GM13976 (cell line): ENCODE measurements at places on chromosomes 1 and 21.

DNA sequence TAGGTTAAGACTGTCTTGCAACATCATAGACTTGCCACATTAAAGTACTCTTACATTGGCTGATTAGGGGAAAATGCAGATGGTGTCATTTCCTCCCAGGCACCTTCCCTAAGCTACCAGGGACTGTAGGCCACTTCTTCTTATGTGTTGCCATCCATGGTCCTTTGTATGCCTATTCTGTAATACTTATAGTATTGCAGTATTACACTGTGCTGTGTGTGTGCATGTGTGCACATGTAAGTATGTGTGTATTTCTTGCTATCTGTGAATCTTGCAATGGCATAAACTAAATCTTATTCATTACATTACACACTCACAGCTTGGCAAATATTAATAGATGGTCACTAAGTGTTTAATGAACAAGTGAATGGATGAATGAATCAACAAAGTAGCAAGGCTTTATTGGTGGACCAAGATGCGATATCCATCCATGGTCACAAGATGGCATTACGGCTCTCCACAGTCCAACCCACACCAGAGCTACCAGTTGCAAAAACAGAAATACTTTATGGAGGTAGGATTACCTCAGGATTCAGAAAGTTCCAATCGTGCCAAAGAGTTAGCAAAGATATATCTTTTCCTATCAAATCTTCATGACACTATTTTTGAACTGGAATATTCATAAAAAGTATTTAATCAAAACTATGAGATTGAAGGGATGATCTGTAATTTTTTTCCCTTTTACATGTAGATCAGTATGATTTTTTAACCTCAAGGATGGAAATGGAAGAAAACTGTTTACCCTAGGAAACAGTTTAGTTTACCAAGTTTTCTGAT is 160.2 kb downstream of the DENND1B start:
- DNase-seq = no peak

GRCh38 chr1:93441589-93441988 is 6.3 kb upstream of the FNBP1L start:
- DNase-seq = no peak

- no peak for DNase-seq
Measured at GRCh38 chr1:90201467-90202358, 206.8 kb downstream of the ZNF326 start.

- no peak for DNase-seq
Measured at GRCh38 chr1:166969074-166969677, 6.2 kb downstream of the ILDR2 start.

DNA sequence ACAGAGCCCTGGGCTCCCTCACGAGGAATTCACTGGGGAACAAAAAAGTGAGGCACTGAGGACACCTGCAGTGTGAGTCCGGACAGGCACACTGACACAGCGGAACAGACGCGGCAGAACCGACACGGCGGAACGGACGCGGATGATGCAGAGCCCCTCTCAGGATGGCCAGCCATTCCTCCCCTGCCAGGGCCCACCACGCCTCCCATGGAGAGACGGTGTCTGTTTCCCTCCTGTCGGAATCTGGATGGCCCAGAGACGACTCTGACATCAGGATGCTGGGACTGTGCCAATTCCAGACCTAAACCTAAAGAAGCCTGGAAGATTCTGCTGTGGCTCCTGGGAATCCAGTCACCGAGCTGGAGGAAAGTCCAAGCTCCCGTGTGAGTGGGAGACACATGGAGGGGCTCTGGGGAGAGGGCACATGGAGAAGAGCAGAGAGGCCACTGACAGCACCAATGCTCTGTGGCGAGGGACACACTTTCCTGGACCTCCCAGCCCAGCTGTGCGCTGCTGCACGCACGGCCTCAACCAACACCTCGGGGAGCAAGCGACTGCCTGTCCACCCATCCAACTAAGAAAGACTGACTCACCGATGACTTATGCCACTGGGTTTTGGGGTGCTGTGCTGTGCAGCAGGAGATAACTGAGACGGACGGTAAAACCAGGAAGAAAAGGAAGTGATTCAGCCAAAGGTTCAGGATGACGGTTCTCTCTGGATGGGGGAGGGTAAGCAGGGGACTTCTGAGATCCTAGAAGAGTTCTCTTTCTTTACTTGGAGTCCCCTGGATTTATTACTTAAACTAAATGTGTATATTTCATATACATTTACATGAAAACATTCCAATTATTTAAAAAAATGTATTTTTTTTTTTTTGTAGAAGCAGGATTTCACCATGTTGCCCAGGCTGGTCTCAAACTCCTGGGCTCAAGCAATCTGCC is 23.3 kb downstream of the ZBTB17 start:
- DNase-seq = no peak

GRCh38 chr1:180849031-180849775 is 63.5 kb upstream of the KIAA1614 start:
- DNase-seq = peak; percentile 31

- DNase-seq = peak; percentile 20
Measured at GRCh38 chr1:30409476-30410152, 313.8 kb downstream of the MATN1 start.

DNA sequence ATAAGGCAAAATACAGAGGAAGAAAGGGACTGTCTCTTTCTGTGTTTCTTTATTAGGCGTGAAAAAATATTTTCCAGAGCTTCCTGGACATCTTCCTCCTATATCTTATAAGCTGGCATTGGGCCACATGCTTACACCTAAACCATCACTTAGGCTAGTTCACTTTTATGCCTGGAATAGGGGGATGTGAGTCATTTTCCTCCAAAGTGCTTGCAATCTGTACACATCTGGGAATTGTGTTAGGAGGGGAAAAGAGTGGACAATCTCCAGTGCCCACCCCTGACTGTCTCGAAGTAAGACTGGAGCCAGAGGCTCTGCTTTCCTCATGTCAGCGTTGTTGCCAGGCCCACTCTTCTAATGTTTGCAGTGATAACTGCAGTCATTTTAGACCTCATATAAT is 29.9 kb downstream of the GIPC2 start:
- DNase-seq = no peak

DNA sequence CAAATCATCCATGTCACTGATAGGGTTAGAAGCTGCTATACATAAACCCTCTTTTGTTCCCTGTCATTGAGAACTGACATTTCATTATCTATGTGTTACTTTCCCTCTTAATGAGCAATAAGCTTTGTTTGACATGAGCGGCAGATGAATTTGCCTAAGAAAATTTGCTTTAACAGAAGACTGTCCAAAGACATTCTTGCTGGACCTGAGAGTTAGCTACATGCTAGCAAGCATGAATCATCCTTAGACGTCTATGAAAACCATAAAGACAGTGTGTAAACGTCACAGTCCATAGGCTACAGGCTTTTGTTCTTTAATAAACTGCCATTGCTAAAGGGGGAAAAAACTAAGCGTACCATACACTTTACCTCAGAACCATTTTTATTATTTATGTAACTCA is 73.1 kb downstream of the TNFSF4 start:
- DNase-seq = no peak

- no peak for DNase-seq
Measured at GRCh38 chr1:183126528-183126927, 59.5 kb upstream of the LAMC2 start.

GRCh38 chr1:214966346-214966745 is 116.2 kb upstream of the KCNK2 start:
- DNase-seq = no peak

GRCh38 chr1:95951371-95952102 is 717.5 kb downstream of the RWDD3 start:
- no peak for DNase-seq

GRCh38 chr1:59220356-59220755 is 76.5 kb upstream of the FGGY start:
- no peak for DNase-seq

GRCh38 chr1:88080875-88081274 is 603.2 kb upstream of the PKN2 start:
- DNase-seq = no peak

- no peak for DNase-seq
Measured at GRCh38 chr1:78765489-78765888, 115.9 kb downstream of the IFI44 start.

DNA sequence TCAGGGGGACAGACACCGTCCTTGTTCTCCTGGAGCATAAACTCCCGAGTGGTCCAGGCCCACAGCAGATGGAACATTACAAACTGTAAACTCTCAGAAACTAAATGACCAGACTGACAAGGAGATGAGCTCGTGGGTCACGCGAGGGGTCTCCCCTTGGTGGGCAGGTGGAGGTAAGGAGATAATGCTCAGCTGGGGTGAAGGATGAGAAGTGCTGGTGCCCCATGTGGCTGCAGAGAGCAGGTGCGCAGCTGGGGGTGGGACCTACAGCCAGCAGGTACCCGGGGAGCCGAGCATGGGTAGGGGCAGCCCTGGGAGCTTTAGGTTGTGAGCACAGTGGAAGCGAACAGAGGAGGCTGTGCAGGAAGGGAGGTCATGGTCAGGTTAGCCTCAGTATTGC is 40.1 kb downstream of the AJAP1 start:
- no peak for DNase-seq

GRCh38 chr21:46084709-46085108 is 13.2 kb upstream of the COL6A2 start:
- no peak for DNase-seq

- no peak for DNase-seq
Measured at GRCh38 chr1:91741301-91741700, 144.7 kb downstream of the TGFBR3 start.

GRCh38 chr1:23118957-23119792 is 49.5 kb downstream of the LUZP1 start:
- DNase-seq = no peak

DNA sequence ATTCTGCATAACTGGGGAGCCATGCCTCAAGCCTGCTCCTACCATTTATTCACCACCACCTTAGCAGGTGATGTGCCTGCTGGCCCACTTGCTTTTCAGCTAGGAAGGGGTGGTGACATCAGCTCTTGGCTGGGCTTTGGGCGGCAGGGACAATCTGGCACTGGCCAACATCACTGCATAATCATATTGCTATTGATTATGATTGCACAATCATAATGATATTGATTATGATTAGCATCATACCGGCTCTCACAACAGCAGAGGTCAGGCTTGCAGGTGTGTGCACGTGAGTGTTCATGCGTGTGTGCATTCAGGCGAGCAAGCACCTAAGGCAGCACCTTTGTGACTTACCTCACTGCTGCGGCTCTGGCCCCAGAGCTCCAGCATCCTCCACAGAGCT is 273.8 kb downstream of the AJAP1 start:
- no peak for DNase-seq

DNA sequence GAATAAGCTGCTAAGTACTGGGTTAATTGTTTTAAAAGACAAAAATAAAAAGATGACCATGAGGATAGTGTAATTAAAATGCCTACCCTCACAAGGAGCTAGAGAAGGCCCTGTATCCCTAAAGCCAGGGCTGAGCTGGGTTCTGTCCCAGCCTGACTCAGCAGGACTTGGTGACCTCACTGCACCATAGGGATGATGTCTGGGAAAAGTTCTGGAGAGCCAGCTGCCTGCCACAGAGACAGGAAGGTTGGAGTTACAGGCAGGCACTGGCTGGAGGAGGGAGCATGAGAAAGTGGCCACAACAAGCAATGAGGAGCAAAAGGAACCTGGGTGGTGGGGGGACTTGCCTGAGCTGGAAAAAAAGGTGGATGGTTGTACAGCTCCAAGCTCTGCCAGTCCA is 5.7 kb upstream of the TNR start:
- DNase-seq = no peak

GRCh38 chr1:181497870-181498269 is 14.6 kb downstream of the CACNA1E start:
- no peak for DNase-seq

DNA sequence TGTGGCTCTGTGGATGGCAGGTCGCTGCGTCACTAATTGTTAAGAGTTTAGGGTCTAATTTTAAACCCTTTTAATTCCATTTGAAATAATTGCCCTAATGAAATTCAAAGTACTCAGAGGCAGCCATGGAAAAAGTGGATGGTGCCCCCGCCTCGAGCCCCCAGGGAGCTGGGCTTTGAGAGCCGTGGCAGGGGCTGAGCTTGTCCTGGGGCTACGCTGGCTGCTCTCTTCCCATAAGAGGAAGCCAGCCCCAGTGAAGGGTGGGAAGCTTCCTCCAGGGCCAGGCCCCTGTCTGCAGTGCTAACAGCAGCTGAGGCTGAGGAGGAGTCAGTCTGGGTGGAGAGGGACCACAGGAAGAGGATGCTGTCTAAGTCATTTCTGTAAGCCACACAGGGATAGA is 315.0 kb upstream of the POU3F1 start:
- no peak for DNase-seq

GRCh38 chr1:204320382-204320804 is 39.3 kb downstream of the PLEKHA6 start:
- DNase-seq = no peak

- DNase-seq = no peak
Measured at GRCh38 chr1:67582625-67583461, 102.2 kb upstream of the GADD45A start.

DNA sequence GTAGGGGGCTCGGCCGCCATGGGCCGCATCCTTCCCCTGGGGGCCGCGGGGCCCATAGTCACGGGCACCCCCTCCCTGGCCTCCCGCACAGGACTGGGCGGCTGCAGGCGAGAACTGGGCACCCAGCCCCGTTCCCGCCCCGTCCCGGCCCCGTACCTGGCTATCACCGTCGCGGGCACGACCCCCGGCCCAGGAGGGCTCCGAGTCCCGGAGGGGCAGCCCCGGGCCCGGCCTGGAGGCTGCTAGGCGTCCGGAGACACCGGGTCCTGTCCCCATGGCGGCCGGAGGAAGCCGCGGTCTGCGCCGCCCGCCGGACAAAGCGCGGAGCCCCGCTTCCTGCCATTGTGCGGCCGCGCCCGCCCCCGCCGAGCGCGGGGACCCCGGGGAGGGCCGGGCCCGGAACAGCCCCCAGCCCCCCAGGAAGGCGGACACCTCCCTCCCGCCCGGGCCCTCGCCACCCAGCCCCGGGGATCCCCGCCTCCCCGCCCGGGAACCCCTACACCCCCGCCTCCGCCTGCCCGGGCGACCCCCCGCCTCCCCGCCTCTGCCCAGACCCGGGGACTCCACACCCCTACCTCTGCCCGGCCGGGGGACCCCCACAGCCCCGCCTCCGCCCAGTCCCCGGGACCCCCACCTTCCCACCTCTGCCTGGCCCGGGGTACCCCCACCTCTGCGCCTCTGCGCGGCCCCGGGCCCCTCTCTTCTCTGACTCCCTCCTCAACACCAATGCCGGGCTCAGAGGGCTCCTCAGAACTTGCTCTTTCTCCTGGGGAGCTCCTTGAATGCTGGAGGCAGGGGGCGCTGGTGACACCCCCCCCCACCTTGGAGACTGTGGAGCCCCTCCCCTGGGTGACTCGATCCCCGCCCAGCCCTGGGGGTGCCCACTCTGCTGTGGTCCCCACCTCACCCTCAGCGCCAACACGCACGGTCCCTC is 6.0 kb downstream of the PLEKHG5 start:
- peak; percentile 62 for DNase-seq

GRCh38 chr1:43617668-43618067 is 32.3 kb upstream of the KDM4A start:
- DNase-seq = no peak
